CD4-positive, alpha-beta T cell treated with Interleukin-17A for 1 hour (primary cell): ENCODE measurements at places on chromosomes 11 and 22.

DNA sequence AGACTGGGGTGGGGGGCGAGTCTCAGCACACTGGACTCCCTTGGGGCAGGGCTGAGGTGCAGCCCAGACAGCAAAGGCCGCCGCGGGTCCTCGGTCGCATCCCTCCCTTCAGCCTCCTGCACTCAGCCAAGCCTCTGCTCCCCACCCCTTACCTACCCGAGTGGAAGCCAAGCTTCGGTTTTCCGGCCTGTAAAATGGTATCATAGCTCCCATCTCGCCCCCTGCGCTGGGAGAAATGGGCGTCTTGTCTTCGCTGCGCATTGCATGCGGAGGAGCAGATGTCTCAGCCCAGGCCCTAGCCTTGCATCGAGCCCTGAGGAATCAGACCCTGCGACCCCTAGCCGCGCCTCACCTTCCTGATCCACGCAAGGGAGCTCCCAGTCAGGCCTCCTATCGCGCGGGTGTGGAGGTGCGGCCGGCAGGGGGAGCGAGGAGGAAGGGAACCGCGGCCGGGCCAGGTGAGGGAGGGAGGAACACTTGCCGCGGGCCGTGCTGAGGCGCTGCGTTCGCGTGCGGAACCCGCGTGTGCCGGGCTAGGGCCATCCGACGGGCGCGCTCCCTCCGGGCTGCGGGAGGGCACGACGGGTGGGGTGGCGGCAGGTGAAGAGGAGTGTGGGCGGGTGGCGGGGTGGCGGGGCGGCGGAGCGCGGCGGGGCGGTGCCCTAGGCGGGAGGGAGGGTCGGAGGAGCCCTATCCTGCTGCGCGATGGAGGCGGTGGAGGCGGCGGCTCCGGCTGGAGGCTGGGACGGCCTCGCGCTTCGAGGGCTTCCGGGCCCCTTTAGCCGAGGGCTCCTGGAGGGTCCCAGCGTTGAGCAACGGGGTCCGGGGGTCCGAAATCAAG lies 4.1 kb upstream of the TBX1 start:
- DNase-seq: peak; percentile 73

DNA sequence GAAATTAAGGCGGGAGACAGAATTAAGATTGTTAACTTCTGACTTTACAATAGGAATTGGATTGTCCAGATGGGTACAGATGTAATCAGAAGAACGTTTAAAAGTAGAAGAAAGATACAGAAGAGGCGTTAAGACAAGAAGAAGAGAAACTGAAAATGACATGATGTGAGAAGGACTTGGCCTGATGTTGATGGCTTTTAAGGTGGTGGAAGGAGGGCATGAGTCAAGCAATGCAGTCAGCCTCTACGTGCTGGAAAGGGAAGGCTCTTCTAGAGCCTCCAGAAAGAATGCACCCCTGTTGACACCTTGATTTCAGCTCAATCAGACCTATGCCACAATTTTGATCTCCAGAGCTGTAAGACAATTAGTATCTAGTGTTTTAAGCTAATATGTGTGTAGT lies 466.9 kb upstream of the LRRC4C start:
- no peak for DNase-seq

GRCh38 chr22:44311855-44312170 lies 938 bp downstream of the SHISAL1 start:
- no peak for DNase-seq

- peak; percentile 76 for DNase-seq
These were observed 596 bp upstream of the TNRC6B start for GRCh38 chr22:40176921-40177737.

DNA sequence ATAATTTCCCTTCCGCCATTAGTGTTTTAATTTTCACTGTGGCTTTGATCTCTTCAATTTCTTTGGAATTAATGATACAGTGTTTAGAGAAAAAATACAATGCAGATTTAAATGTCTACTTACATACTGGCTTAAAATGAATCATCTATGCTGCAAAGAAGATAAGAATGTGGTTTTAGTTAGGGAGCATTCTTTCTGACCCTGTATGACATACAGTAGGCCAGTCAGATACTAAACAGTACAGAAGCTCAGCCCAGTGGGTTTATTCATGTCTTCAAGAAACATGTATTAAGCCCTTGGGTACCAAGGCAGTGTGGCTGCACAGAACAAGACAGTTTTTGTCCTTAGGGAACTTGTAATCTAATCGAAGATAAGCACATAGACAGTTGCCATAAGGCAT lies 268.8 kb downstream of the DDX10 start:
- DNase-seq: no peak

- no peak for DNase-seq
These were observed 303.4 kb upstream of the SYN3 start for GRCh38 chr22:33361581-33361980.

DNA sequence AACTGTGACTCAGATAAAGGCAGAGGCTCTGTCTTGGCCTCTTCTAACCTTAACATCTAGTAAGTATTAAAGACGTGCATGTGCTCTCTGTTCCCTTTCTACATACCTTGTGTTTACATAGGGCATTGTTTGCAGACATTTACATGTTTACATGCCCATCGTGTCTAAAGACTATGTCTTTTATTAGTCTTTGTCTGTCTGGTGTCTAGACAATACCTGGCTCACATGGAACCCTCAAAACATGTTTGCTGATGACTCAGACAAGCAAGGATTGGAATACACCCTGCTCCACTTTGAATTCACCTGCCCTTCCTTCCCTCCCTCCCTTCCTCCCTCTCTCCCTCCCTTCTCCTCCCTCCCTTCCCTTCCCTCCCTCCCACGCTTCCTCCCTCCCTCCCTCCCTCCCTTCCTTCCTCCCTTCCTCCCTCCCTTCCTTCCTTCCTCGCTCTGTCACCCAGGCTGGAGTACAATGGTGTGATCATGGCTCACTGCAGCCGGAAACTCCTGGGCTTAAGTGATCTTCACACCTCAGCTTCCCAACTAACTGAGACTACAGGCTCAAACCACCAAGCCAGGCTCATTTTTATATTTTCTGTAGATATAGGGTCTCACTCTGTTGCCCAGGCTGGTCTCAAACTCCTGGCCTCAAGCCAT lies 23.7 kb upstream of the SORL1-AS1 start:
- DNase-seq: no peak
